ENCODE measurements at places on chromosomes 11 and 22.

- DNase-seq, result no peak
Measured at GRCh38 chr11:12958986-12959385, 50.1 kb upstream of the RASSF10 start.

GRCh38 chr11:96228473-96228891 is 114.5 kb downstream of the MAML2 start:
- no peak for DNase-seq

GRCh38 chr22:25125693-25126357 is 73.8 kb upstream of the CRYBB3 start:
- peak; percentile 87 for DNase-seq

DNA sequence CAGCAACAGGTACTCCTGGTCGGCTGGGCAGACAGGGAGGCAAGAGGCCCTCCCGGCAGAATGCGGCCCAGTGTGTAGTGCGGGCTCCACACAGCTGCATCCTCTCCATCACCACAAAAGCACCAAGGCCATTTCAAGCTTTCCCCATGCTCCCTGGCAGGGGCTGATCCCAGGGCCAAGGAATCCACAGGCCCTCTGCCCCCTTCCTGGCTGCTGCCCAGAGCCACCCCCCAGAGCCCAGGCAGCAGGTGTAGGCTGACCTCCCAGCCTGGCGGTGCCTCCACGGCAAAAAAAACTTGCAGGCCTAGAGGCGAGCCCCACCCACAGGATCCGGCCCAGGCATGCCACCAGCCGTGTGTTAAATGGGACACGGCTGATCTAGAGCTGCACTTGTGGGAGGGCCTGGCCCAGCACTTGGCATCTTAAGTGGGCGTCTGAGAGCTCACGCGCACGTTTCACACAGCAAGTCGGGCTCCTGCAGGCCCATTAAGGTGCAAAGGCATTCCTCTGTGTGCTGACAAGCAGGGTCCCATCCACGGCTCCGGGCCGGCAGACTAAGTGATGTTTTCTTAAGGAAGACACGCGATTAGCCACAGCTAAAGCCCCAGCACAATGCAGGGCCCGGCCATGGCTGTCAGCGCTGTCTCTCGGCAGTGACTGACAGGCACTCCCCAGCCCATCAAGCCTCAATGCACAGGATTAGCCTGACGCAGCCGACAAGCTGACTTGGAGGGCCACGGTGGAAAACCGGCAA is 19.8 kb upstream of the GNB1L start:
- no peak for DNase-seq

- DNase-seq, result no peak
Measured at GRCh38 chr11:95570845-95571244, 218.7 kb downstream of the FAM76B start.

- peak; percentile 72 for DNase-seq
Measured at GRCh38 chr11:46006418-46007070, 84.1 kb downstream of the LARGE2 start.

DNA sequence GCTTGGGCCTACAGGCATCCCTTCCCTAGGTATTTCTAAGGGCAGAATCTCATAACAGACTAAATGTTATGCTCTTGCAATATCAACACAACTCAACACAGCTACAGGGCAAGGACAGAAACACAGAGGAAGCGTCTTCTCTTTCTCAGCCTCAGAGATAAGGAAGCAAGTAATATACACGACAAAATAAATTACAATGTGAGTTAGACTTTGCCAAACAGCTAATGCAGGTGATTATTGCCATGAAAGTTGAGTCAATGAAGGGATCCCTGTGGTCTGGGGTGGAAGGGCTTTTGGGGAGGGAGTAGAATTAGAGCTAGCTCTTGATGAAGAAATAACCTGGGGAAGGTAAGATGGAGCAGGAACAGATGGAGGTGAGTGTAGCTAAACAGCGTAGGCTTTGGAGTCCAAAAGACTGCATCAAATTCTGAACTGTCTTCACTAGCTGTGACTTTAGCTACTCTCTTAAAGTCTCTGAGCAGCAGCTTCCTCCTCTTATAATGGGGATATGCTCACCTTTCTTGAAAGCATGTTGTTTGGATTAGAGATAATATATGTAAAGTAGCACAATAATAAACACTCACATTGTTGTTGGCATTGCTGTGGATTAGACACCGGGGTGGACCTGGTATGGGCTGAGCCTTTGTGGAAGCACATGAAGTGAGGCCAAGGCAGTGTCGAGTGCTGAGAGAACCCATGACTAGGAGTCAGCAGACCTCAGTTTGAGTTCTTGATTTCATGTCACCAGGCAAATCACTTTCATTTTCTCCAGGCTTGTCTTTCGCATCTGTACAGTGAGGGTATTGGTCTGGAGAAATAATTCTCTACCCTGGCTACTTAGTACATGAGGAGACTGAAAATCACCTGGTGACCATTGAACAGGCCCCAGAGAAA is 41.0 kb upstream of the AQP11 start:
- no peak for DNase-seq

GRCh38 chr11:83649528-83649855 is 363.3 kb upstream of the CCDC90B start:
- no peak for DNase-seq

DNA sequence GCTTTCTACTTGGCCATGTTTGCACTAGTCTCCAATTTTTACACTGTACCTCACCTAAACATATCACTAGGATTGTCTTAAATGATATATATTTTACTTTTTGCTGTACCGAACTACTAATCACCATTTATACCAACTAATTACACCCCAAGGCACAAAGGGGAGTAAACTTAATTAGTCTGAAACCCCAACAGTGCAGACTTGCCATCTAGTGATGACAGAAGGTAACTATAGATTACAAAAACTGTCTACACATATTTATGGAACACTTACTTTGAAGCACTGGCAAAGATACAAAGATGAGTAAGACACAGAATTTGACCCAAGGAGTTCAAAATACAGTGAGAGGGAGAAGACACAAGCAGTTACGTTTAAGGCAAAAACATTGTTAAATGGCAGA is 139.7 kb downstream of the CNTN5 start:
- DNase-seq, result no peak
